Peyer's patch (tissue), 4 donors: ENCODE measurements at places on chromosomes 12 and 14.

DNA sequence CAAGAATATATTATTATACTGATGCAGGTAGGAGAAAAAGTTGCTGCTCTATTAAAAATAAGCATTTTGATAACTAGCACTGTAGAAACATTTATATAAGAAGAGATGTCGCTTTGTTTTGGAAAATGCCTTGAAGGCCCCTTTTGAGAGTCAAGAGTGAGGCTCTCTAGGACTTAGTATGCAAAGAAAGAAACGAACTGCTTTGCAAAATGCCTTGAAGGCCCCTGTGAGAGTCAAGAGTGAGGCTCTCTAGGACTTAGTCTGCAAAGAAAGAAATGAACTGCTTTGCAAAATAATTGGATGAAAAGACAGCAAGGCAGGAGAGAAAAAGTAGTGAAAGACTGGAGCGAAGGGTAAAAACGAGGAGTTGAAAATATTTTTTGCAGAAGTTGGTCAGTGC lies 65.9 kb downstream of the AVPR1A start:
- DNase-seq = no peak

DNA sequence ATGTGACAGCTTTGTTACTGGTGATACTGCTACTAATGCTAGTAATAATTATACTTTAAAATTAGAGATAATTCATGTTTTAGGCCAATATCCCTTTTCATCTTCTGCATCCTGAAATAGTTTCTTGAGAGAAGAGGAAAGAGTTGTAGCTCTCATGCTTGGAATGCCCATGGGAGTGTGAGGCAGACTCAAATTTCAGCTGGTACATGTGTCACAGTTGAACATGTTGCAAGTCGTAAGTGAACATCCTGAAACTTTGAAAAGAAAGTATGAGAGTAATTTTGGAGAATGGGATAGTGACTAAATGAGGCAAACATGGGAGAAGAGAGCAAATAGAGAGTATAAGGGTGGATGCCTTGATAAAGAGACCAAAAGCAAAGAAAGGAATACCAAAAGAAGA lies 168.0 kb downstream of the TMTC3 start:
- no peak for DNase-seq

GRCh38 chr12:122012184-122012583 lies 9.5 kb upstream of the BCL7A start:
- no peak for DNase-seq

DNA sequence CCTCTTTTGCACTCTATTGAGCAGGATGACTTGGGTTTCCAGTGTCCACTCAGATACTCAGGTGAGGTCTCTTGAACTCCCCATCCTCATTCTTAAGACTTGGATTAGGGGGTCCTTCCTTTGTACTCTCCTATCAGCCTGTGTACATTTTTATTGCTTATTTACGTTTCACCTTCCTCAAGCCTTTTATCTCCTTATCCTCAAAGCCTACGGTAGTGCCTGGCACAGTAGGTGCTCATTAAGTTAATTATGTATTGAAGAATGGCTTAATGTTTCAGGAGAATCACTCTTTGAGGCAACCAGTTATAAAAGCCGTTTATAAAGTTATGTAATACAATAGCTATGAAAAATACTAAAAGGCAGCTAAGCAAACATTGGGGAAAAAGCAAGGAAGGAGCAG lies 315.7 kb downstream of the NPAS3 start:
- DNase-seq = no peak

- DNase-seq = no peak
These were observed 13.1 kb upstream of the SMCO3 start for GRCh38 chr12:14827043-14827442.

DNA sequence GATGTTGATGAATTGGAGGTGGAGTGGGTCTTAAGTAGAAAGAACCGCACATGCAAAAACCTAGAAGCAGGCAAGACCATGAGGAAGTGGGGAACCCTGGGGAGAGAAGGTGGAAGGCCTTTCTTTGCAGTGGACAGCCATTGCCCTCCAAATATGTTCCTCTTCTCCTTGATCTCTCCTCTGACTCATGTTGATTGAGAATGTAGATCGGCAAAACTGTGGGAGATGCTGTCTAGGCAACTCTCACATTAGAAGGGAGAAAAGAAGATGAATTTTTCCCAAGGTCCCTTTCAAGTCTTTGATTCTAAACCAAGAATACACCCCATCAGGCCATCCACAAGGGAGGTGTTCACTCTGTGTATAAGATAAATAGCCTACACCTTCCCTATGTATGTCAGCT lies 257.5 kb downstream of the MSRB3 start:
- no peak for DNase-seq

GRCh38 chr12:104012331-104012730 lies 37.7 kb downstream of the GLT8D2 start:
- DNase-seq = no peak
